ENCODE measurements at places on chromosomes 1 and 21.

DNA sequence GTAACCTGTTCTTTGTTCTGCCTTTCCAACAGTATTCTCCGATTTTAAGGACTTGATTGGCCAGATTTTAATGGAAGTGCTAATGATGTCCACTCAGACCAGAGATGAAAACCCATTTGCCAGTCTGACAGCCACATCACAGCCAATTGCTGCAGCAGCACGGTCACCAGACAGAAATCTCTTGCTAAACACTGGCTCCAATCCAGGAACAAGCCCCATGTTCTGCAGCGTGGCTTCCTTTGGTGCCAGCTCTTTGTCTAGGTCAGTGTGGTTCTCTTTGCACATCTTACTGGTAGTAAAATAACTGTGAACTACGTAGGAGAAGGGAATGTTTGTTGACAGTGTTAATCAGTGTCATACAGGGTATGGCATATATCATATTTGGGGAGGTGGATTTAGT lies 72.7 kb downstream of the UBE4B start:
- no peak for DNase-seq

DNA sequence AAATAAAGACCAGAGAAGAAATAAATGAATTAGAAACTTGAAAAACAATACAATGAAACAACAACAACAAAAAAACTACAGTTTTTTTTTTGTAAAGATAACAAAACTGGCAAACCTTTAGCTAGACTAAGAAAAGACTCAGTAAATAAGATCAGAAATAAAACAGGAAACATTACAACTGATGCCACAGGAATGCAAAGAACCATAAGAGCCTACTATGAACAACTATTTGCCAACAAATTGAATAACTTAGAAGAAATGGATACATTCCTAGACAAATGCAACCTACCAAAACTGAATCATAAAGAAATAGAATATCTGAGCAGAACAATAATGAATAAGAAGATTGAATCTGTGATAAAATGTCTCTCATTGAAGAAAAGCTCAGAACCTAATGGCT lies 742.0 kb downstream of the ADGRL2 start:
- no peak for DNase-seq

GRCh38 chr1:172815740-172816139 lies 156.8 kb downstream of the FASLG start:
- DNase-seq, result no peak

GRCh38 chr1:47440599-47441081 lies 2.8 kb downstream of the FOXD2 start:
- DNase-seq, result no peak

DNA sequence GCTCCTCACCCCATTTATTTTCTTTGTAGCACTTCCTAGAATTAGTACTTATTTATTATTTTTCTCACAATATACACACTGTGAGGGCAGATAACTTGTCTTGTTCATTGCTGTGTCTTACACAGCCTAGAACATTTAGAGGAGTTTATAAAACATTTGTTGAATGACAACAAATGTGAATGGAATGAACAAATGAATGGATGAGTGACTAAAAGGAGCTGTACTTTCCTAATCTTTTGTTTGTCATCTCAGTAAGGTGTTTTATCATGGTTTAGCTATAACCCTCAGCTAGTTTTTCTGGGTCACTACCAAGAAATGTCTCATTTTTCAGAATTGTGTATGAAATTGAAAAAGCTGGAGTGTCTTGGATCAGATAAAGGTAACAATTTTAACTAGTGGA lies 239.3 kb upstream of the KCNK2 start:
- no peak for DNase-seq

DNA sequence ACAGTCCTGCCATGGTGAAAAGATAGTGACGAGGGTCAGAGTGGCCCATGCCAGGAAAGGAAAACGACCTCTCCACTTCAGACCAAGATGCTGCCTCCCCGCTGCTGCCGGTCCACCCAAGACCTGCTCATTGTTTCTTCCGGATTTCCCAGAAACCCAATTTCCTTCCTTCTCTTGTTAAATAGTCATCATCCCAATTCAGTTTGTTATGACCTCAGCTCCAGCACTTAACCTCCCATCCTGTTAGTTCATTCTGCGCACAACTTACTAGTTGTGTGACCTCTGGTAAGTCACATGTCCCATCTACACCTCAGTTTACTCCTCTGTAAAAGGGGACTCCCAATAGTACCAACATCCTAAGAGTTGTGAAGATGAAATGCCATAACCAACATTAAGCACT lies 29.9 kb upstream of the PPP1R15B start:
- DNase-seq, result no peak

GRCh38 chr1:241507189-241507863 lies 12.2 kb downstream of the FH start:
- DNase-seq, result no peak

DNA sequence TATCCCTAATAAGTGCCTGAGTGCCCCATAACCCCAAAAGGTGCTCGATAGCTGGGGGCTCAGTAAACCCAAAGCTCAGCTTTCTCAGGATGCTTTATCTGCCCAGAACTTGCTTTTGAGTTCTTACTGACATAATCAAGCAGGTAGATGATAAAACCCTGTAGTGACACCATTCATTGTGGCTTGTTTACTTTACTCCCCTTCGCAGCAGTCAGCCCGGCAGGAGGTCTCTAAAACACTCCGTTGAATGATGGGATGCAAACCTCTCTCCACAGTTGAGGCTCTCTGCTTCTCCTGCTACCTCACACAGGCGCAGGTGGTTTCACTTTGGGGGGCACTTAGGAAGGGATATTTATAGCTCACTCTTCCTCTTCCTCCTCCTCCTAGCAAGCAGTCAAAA lies 349.4 kb downstream of the HLX start:
- DNase-seq, result no peak

DNA sequence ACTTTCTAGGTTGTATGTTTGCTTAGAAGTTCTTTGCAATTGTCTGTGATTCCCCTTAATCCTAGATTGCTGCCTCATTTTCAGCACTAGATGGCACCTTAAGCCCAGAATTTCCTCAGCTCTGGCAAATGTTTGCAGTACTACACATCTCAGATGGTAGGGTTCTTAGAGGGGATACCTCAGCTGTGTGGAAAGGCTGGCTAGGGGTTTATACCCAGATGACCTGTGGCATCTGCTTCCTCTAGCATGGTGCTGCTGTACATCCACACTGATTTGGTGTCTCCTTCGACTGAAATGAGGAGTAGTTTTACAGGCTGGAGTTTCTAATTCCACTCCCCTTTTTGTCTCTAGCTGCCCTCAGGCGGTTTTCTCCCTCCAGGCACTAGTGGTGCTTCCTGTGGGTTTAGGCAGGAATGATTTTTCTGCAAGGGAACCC lies 23.5 kb downstream of the ASB17 start:
- DNase-seq, result no peak

DNA sequence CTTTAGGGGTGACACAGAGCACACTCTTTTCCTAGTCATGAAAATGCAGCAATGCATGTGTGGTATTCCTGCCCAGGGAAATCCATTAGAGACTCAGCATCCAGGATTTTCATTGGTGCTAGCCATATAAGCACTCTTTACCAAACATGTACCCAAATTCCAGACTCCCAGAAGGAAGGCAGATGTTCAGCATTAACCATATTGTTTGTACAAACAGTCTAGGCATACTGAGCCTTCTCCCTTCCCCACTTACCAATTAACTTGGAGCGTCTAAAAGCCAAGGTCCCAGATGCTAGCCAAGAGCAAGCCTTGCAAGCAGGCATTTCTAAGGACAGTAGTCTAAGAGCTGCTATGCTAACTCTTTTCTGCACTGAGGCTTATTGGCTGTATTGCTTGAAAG lies 27.9 kb downstream of the ZBED6 start:
- DNase-seq, result no peak

DNA sequence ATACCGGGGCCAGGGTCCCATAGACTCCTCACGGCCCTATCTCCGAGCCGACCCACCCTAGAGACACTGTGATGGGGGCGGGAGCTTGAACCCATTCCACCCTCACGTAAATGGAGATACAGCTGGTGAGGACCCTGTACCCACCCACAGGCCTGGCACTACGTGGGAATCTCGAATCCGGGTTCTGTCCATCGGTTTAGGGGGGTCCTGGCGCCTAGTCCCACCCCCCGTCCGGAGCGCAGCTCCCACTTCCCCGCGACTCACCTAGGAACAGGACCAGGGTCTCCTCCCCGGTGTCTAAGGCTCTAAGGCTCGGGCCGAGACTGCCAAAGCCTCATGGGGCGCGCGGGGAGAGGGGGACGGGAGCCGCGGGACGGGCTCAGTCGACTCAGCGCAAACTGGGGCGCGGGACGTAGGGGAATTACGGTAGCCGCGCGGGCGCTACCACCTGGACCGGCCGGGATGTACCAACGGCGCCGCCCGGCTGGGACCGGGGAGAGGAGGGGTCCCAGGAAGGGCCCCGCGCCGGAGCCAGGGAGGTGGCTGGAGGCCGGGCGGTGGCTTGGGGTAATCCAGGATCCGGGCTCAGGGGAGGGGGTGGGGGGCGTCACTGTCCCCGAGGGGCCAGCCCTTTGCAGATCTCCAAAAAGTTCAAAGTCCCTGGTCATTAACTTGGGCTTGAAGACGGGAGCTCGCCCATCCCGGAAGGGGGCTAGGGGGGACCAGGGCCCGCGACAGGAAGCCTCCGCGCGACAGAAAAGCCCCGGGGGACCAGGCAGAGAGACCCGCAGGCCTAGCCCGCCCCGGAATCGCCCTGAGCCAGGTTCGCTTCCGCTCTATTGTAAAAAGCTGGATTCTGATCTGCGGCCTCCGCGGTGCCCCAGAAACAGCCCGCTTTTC lies 1.0 kb downstream of the PLEKHG5 start:
- no peak for DNase-seq

DNA sequence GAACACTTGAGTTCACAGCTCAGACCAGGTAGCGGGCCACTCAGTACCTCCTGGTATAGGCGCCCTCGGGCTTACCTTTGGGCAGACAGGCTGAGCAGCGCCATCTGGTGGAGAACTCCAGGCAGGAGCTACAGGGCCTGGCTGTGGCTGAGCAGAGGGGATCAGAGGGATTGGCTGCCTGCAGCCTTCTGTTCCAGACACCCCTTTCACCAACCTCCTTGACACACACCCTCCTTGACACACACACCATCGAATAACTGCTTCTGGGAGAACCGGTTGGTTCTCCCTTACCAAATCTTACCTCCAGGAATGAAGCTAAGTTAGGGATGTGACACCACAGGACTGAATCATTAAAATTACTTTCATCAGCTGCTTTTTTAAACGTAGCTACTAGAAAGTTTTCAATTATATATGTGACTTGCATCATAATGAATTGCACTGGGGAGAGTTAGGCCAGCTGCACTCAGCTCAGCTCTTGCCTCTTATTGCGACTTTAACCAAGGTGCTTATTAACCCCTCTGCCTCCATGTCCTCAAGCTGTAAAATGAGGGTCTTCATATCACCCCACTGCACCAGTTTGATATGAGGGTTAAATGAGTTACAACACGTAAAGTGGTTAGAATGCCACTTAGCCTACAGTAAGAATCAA lies 6.6 kb downstream of the LIN28A start:
- DNase-seq, result no peak

DNA sequence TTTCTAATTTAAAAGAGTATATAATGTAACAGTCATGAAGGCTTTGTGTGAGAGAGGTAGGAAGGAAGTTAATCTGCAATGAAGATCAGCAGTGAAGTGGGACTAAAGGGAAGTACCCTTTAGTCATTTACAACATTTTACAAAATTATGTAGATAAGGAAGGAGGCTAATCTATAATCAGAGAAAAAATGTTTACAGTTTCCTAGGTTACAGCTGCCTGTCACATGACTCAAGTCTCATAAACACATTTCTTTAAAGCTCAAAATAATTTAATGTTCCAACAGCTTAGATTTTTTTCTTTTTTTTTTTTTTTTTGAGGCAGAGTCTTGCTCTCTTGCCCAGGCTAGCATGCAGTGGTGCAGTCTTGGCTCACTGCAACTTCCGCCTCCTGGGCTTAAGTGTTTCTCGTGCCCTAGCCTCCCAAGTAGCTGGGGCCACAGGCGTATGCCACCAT lies 26.2 kb upstream of the CAP1 start:
- DNase-seq, result no peak

- DNase-seq, result no peak
These were observed 58.5 kb downstream of the KIF26B start for GRCh38 chr1:245213066-245213831.

- no peak for DNase-seq
These were observed 128.2 kb downstream of the CACHD1 start for GRCh38 chr1:64598100-64598571.

- DNase-seq, result no peak
These were observed 17.8 kb downstream of the SLAMF7 start for GRCh38 chr1:160756849-160757201.

GRCh38 chr1:247336390-247336789 lies 4.7 kb upstream of the ZNF496 start:
- DNase-seq, result no peak

- no peak for DNase-seq
These were observed at the start of gene YOD1 for GRCh38 chr1:207051191-207051943. Gene YOD1, minus strand, starts transcription at chr1:207051208. Its CDS starts 178 bp downstream, at chr1:207051030.

DNA sequence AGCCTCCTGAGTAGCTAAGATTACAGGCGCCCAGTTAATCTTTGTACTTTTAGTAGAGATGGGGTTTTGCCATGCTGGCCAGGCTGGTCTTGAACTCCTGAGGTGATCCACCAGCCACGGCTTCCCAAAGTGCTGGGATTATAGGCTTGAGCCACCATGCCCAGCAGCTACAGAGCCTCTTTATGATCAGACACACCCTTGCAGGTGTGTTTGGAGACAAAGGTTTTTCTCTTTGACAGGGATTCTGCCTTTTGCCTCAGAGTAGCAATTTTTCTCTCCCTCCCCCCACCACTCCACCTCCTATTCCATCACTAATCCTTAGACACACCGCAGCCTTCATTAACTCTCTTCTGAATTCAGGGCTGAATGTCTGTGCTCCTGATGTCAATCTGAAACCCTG lies 152.2 kb upstream of the NFIA start:
- DNase-seq, result no peak

DNA sequence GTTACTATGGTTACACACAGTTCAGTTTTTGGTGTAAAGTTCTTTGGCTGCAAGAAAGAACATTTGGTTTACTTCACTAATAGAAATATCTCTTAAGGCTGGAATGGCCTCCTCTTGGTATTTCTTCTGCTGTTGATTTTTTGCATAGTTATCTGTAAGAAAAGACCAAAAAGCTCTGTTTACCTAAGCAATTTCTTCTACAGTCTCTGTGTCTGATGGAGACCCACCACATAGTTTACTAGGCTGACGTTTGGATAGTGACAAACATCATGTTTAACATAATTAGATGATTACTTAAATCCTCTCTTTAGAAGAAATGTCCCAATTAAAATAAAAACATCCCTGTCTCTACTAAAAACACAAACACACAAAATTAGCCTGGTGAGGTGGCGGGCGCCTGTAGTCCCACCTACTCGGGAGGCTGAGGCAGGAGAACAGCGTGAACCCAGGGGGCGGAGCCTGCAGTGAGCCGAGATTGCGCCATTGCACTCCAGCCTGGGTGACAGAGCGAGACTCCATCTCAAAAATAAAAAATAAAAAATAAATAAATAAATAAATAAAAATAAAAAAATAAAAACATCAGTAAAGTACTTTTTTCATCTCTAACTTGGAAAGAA lies 7.2 kb downstream of the PIGP start:
- DNase-seq, result no peak

Measured in coronary artery (tissue), 2 donors.